ENCODE measurements at places on chromosomes 4 and X. TPM values are rescaled to one million over a fixed set of nuclear protein-coding genes. Genes with fewer than 3 reads are reported as not detected.

RTL5 gene
- 8.4 TPM for total RNA-seq

DDX53 gene
- total RNA-seq: not detected

GRCh38 chr4:84964995-84965552, 1.4 kb downstream of the WDFY3 start:
- DNase-seq: no peak

DNA sequence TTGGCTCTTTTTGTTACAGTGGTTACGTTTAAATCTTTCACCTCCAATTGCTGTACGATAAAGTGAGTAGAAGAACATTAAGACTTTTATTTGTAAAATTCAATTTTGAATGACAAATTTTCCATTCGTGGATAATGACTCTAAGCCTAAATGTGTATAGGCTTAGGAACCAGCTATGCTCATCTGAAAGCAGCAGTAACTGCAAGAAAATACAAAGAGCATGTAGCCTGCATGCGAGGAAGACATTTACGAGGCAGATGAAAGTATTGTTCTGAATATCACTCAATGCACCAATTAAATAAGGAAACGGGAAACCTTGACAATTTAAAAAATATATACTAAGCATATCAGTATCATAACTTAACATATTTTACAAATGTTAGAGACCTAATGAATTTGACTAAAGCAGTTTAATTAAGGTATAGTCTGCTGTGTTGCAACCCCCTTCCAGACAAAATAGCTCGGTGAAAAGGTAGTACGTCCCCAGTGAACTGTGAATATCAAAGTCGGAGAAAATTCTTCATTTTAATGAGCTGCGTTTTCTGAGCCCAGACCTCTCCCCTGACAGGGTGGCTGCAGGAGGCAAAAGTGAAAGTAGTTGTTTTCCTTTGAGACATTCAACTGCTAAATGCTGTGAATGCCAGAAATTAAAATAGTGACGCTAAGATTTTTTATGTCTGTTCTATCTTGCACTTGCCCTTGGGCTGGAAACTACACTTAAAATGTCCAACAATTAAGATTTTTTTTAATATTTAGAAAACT, 1236.5 kb upstream of the TENM3 start:
- DNase-seq: peak; percentile 10

GRCh38 chrX:1034717-1035116, 177.7 kb downstream of the CRLF2 start:
- no peak for DNase-seq

- DNase-seq: peak; percentile 74
These were observed 83.3 kb downstream of the SNCA start for GRCh38 chr4:89753601-89754066.

- DNase-seq: peak; percentile 52
These were observed 43.1 kb upstream of the FGF2 start for GRCh38 chr4:122783301-122784215.

- peak; percentile 21 for DNase-seq
These were observed 76.4 kb downstream of the EGF start for GRCh38 chr4:109989044-109989443.

- no peak for DNase-seq
These were observed 41.0 kb downstream of the MTNR1A start for GRCh38 chr4:186514271-186514950.

SRPX2 gene
- total RNA-seq: 8.8 TPM

DNA sequence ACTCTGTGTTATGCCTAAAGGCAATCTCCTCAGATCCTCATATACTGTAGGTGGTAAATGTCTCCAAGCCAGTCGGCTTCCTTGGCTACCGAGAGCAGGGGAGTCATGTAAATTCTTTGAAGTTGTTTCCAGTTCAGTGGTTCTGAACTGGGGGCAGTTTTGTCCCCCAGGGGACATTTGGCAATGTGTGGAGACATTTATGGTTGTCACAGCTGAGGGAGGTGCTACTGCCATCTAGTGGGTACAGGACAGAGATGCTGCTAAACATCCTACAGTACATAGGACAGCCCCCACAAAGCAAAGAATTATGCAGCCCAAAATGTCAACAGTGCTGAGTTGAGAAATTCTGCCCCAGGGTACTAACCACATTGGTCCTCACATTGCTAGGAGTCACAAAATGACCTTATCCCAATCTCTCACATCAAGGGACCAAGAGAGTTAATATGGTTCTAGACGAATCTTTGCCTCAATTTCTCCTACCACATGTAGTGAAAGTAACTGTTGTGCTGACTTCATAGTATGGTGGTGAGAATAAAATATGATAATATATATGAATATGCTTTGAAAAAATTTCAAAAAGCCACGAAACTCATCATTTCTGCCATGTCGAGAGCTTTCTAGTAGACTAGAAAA, 104.4 kb upstream of the ARHGAP24 start:
- peak; percentile 49 for DNase-seq

ETDB gene
- total RNA-seq: not detected

ITM2A gene
- 839 TPM for total RNA-seq

DNA sequence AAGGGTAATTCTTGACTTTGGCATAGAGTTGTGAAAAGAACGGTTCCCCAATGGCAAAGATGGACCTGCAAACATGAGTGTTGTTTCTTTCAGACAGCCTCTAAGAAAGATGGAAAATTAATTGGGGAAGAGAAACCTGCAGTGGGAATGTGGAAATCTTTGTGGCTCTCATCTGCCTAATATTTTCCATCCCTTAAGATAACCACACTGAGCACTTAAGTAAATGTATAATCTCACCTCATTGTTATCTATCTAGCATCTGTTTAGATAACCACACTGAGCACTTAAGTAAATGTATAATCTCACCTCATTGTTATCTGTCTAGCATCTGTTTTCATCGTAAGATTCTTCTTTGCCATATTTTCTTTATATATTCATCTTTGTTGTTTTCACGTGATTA, 149.3 kb downstream of the NWD2 start:
- no peak for DNase-seq

MAGIX gene
- total RNA-seq: 1.5 TPM

DNA sequence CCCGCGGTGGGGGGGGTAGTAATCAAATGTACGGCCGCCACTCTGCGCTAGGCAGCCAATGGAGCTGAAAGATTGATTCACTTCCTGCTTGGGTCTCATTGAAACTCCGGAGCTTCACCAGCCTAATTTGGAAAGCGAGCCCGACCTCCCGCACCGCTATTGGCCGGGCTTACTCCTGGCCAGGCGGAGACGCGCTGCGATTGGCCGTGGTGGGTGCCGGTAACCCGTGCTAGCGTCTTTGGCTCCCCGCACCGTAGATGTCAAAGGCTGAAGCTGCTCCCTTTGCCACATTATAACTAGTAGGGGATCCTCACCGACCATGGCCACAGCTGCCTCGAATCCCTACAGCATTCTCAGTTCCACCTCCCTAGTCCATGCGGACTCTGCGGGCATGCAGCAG, at the start of gene POU3F4:
TSS of gene POU3F4 (plus strand) at position 285 of the 400 bp plus-strand sequence. CDS start at position 320, 35 bp downstream.
- DNase-seq: no peak

DNA sequence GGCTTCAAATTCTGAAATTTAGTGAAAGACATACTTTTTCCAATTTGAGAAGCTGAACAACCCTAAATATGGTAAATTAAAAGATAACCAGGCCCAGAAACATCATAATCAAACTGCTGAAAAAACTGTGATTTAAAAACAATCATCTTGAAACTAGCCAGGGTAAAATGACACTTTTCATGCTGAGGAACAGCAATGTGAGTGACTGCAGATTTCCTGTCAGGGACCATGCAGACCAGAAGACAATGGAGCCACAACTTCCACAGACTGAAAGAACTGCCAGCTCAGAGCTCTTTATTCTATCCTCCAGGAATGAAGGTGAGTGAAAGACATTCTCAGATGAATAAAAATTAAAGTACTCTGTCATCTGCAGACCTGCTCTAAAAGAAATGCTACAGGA, 73.3 kb downstream of the NAT8L start:
- DNase-seq: no peak

GRCh38 chrX:42696536-42697124, 81.3 kb downstream of the PPP1R2C start:
- DNase-seq: no peak

DNA sequence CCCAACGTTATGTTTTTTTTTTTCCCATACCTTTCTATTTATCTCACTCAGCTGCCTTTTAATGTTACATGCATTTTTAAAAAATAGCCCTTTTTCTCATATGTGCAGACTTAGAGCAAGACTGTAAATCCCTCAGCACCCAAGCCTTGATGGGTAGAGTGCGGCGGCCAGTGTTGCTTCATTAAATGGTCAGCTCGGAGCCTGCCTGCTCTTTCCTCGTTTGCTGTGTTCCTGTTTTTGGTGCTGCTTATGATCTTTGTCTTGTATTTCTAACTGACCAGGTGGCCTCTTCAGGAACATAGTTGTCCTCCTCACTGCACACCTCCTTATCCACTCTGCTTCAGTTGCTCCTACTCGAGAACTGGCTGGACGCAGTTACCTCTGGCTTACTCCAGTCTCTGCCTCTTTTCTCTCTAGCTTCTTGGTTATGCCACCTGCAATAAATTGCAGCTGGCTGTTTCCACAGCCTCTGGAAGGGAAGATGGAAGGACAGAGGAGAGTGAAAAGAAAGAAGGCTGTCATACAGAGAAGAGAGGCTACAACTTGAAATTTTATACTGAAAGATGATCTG, 10.7 kb downstream of the RBPJ start:
- no peak for DNase-seq

TNIP3 gene
- total RNA-seq: 0.58 TPM

- no peak for DNase-seq
These were observed 119.8 kb downstream of the SPOCK3 start for GRCh38 chr4:167114416-167114971.

CITED1 gene
- total RNA-seq: 3.2 TPM

Measured in A673 (cell line).